ENCODE measurements at places on chromosomes 5 and 9.
A peak's percentile ranks its signal among the peaks of the same experiment; 100 is the strongest.

DNA sequence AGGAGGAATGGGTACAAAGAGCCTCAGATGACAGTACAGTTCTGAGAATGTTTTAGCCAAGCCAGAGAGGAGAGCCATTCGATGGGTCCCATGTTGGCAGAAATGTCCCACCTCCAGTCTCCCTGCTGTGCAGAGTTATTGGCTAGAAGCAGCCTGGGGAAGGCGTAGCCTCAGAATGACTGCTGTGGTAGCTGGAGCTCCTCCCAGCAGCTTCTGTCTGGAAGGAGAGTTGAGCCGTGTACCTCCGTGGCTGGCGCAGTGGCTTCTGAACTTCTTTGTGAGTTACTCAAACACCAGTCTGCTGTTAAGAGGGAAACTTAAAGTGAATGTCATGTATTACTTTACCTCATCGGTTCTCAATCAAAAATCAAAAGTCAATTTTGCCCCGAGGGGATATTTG, 193.3 kb upstream of the SNX2 start:
- DNase-seq = no peak

- DNase-seq = no peak
Observed at GRCh38 chr5:151680944-151681427, 5.7 kb downstream of the SPARC start.

DNA sequence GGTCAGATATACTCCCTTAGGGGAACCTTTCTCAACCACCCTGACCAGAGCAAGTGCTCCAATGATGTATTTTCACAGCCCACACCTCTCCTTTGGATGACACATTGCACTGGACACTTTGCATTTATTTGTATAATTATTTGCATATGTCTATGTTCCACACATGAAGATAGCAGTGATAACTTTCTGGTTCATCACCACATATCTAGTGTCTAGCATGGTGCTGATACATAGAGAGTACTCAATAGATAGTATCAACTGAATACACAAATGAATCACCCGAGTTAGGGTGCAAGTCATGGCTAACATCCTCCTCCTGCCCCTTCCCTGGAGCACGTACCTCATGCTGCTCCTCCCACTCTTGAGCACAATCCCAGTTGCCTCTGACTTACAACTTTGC, 617.6 kb downstream of the EBF1 start:
- DNase-seq = no peak

DNA sequence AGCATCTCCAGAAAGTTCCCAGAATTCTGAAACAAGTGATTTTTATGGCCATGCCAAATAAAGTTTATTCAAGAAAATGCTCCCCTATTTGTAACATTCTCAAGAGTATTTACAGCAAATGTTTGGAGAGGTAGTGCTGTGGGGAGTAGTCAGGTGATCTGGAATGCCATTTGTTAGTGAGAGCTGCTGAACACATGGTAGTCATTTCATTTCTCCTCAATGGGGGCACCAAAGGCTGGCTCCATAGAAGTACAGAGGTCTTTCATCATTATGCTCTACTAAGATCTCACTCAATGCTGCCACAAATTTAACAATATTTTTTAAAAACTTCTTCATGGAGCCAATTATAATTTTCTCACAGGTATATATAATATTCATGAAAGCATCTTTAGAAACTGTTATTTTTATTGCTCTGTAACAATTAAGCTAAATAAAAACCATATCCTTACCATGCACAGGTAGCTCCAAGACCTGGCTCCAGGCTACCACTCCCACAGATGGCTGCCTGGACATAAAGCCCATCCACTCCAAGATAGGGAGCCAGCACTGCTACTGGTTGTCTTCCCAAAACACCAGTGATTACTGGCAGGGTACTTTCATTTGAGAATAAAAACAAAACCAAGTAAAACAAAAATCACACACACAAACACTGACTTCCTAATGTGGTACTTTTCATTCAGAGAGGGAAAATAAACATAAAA, 200.8 kb downstream of the PLK2 start:
- DNase-seq = no peak

- no peak for DNase-seq
Observed at GRCh38 chr9:108283696-108284095, 572.1 kb downstream of the ACTL7B start.

DNA sequence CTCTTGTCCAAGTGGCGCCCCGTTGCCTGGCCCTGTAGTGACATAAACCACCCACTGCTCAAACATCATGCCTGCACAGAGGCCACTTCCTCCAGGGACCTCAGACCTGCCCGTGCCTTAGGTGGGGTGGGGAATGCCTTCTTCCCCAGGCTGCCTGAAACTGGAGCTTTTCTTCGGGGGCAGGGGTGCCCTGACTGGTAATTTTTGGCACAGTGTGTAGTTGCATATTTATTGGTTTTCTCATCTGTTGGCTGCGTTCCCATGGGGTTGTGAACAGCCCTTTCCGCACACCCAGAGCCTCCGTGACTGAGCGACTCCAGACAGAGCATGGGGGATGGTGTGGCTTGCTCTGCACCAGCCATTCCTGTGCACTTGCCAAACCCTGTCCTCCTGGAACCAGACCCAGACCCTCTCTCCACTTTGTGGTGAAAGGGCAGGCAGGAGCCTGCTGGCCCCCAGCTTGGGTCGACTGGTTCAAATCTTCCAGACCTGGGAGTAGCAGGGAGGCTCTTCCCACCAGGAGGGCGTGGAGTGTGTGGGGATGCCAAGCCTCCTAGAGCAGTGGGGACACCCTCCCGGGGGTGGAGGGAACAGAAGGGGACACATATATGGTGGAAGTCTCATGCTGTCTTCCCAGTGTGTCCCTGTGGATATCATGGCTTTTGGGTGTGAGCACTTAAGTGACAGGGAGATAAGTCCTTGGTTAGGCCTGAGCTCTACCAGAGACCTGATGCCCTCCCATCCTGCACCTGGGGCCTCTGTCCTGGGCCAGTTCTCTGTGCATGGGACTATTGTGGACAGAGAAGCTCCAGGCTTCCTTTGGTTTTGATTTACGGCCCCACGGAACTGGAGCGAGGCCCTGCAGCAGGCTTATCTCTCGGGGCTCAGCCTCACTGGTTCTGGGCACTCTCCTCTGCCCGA, 39.6 kb downstream of the WNK2 start:
- no peak for DNase-seq

DNA sequence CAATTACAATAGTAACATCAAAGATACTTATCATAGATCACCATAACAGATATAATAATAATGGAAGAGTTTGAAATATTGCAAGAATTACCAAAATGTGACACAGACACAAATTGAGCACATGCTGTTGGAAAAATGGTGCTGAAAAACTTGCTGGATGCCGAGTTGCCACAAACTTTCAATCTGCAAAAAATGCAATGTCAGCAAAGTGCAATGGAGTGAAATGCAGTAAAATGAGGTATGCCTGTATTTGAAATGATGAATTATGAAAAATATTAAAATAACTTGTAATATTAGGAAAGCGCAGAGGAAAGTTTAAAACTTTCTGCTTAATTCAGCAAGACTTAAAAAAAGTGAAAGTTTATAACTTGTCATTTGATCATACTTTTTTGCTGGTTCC, 12.0 kb upstream of the PCBD2 start:
- DNase-seq = no peak

GRCh38 chr9:20636888-20637440, 14.7 kb upstream of the MLLT3 start:
- DNase-seq = no peak

GRCh38 chr5:101897914-101898313, 398.2 kb downstream of the SLCO4C1 start:
- DNase-seq = peak; percentile 28

DNA sequence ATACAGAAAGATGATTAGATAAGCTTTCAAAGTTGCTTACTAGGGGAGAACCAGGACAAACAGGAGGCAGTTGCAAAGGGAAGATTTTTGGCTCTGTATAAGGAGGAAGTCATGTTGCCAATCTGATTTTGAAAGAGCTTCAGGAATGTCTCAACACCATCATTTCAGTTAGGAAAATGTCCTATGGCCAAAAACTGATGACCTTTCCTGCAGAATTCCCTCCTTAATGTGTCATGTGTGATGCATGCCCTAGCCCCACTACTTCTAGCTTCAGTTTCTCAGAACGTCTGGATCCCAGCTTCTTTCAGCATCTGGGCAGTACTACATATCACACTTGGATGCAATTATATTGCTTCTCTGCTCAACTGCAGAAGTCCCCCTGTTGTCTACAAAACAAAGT, 211.5 kb upstream of the NREP start:
- DNase-seq = no peak

GRCh38 chr9:103755986-103756385, 338.1 kb upstream of the SMC2 start:
- no peak for DNase-seq

- DNase-seq = no peak
Observed at GRCh38 chr5:179290681-179291540, 54.4 kb downstream of the ADAMTS2 start.

GRCh38 chr5:153147891-153148623, 342.4 kb upstream of the GRIA1 start:
- DNase-seq = peak; percentile 24

DNA sequence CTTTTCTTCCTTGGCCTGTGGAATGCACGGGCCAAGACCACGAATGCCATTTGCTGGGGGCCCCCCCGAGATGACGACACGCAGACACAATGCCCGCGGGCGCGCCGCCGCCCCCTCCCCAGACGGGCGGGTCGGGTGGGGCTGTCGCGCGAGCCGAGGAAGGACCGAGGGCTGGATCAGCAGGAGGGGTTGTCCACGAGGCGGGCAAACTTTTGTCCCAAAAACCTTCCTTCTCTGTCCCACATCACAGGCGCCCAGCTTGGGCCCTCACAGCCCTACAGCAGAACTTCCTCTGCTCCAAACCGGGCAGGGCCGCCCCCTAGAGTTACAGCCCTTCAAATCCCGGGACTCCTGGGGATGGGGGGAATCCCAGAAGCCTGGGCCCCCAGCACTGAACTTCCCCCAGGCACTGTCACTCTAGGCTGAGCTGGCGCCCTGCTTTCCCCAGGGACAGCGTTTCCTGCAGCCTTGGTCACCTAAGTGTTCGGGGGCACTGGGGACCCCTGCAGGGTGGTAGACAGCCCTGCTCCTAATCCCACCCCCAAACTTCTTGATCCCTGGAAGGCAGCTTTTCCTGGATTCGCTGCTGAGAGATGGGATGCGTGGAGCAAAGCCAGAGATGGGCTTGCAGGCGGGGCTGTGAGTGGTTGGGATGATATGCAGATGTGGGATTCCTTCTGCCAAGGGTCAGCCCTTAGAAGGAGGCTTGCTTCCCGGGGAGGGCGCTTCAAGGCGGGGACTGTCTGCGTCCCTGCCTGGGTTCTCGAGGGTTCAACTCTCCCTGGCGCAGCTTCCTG, 980 bp downstream of the COL5A1 start:
- peak; percentile 51 for DNase-seq
